ENCODE measurements at places on chromosomes 6 and 20.

DNA sequence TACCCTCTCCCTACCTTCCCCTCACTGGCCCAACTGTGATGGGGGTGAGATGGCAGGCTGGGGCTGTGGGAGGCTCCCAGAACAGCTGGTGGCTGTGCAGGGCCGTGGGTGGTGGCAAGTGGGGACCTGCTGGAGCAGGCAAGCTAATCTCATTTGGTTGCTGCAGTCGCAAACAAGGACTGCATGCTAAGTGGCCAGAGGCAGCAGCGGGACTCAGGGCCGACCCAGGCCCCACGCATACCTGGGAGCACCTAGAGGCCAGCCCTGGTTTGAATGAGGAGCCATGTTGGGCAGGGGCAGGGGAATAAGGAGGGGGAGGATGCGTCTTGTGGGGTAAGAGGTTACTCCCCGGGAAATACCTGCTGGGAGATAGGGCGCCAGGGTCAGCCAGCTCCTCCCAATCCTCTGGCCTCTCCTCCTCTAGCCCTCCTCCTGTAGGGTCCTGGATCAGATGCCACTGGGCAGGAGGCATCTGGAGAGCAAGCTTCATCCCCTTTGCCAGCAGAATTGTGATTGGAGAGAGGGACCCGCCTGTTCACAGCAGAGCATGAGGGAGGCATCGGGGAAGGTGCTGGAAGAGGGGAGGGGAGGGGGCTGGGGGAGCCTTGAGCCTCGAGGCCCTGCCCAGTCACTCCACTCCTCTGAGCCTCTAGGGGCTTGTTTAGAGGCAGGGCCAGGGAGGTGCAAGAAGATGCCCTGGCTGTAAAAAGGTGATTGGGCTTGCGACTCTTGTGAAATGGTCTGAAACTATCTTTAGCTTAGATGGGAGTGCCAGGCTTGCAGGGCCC is 24.3 kb upstream of the CDH22 start:
- DNase-seq: no peak

- no peak for DNase-seq
Measured at GRCh38 chr20:3606021-3606420, 57.2 kb downstream of the GFRA4 start.

DNA sequence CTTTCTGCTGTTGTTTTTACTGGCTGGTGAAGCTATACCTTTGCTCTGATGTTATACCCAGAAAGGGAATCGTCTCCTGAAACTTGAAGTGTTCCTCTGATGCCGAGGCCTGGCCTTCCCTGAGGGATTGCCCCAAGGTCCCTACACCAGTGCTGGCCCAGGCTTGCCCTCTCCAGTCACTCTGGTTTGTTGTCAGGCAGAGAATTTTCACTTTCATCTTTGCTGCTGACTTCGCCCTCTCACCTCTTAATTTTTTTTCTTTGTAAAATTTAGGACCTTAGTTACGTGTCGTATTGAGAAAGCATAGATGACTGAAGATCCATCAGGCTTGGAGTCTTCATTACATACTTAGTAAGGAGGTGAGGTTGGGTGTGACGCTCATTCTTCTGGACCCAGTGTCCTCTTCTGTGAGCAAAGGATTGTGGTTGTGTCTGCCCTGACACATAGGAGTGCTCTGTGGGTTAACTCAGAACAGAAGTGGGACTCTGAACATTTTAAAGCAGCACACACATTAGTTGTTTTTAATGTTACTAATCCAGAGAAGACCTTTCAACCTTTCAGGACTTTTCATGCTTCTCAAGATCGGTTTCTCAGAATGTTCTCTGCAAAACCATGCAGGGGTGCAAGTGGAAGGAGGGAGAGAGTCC is 45.4 kb downstream of the TULP4 start:
- DNase-seq: no peak

DNA sequence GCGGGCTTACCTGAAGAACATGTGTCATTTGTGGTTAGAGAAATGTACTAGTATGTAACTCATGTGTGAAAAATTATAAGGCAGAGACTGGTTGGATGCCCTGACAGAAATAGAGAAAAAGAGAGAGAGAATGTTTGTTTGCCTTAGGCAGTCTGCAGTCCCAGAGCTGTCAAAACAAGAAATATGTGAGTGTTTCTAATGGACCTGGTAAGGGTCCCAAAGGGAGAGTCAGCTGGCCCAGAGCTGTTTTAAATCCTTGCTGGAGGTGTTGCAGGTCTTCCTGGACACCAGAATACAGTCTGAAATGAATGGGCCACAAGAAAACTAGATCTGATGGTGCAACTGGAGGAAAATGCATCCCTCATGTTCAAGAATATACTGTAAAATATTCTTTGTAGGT is 158.3 kb upstream of the OGFRL1 start:
- DNase-seq: no peak

DNA sequence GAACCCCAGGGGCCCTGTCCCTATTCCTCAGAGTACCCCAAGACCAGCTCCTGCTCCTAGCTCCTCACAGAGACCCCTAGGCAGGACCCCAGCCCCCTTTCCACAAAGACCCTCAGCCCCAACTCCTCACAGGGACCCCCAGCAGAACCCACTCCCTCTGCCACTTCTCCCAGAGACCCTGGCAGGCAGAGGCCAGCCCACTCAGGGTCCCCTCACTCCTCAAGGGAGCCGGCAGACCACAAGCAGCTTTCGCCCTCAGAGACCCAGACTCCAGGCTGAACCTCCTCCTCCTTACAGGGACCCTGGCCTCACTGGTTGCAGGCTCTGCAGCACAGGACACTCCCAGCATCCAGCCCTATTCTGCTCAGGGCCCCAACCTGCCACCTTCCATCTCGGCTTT is 575 bp downstream of the SLC44A4 start:
- no peak for DNase-seq

DNA sequence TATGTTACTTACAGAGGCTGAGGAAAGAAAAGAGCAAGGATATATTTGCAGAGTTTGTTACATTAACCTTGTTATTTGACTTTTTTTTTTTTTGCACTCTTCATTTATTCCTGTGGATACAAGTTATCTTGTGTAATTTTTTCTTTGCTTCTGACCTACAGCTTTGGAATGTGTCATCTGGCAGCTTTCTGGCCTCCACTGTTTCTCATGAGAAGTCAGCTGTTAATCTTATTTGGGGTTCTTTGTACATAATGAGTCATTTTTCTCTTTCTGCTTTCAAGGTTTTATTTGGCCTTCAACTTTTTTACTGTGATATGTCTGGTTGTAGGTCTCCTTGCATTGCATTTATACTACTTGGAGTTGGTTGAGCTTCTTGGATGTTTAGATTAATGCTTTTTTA is 333.4 kb downstream of the SMOC2 start:
- DNase-seq: no peak

DNA sequence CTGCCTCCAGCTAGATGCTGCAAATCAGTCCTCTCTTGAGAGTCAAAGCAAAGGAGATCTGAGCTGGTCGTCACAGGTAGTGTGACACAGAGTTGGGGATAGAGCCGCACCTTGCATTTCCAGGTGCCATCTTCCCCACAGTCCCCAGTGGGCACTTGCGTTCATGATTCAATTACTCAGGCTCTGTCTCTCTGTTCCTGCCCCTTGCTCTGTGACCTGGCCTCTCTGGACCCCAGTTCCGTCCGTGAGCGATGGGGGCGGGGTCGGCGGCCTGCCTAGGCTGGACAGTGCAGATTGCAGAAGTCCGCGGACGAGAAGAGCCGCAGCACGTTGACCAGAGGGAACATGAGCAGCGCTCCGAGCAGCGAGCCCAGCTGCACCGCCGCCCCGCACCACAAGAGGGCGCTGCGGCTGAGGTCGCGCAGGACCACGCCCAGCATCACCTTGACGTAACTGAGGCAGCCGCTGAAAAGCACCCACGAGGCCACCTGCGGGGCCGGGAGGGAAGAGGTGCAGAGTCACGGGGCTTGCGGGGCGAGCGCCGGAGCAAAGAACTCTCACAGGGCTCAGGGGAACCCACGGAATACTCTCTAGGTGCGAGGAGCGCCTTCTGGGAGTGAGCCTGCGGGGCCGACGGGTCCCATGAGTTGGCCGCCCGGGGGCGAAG is 7.4 kb downstream of the SLC52A3 start:
- DNase-seq: peak; percentile 84

DNA sequence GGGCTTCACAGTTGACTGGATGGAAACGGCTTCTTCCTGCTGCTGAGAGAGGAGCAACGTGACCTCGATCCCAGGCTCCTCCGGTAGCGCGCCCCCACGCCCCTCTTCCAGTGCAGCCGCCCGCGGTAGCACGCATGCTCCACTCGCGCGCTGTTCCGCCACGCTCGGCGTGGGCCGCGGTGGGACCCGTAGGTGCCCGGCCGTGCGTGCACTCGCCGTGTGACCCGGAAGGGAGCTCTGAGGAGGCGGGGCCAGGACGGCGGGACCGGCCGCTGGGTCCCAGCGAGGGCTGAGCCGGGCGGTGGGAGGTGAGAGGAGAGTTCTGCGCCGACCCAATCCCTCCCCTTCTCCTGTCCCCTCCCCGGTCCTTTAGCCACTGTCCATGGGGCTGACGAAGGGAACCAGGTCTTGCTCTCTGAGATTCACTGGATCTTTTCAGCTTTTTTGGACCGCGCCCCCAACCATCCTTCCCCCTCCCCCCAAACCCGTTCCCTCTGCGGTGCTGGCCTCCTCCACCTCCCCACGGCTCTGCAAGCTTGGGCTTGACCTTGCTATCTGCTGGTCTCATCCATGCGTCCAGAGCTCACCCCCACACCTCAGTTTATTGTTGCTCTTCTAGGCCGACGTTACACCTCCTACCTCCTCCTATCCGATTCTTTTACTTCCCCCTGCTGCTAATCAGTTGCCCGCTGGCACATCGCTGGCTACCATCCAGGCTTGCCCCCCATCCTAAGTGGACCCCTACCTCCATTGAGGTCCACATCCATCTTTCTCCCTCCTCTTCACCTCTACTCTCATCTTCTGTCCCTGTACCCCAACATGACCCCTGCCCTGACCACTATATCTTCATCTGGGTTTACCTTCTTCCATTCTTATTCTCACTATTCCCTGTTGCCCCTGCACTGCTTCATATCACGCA is at the start of gene CUL9:
Gene CUL9, plus strand, starts transcription at position 255 of the 919 bp plus-strand sequence. CDS start 2,115 bp downstream, outside the sequence.
- peak; percentile 84 for DNase-seq

- peak; percentile 75 for DNase-seq
Measured at GRCh38 chr20:37822141-37822601, 80.8 kb upstream of the VSTM2L start.

- peak; percentile 74 for DNase-seq
Measured at GRCh38 chr6:104118274-104118673, 741.4 kb downstream of the HACE1 start.

- no peak for DNase-seq
Measured at GRCh38 chr6:35312807-35313206, 15.2 kb downstream of the DEF6 start.

DNA sequence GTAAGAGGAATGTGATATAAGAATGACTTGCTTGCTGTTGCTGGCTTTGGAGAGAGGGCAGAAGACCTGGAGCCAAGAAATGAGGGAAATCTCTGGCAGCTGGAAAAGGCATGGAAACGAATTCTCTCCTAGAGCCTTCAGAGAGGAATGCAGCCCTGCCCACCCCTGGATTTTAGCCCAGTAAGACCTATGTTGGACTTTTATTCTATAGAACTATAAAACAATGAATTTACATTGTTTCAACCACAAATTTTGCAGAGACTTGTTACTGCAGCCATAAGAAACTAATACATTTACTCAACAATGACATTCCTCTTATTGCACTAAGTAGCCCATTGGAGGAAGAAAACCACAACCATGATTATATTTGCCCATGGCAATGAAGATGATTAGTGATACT is 39.5 kb upstream of the PREP start:
- no peak for DNase-seq

DNA sequence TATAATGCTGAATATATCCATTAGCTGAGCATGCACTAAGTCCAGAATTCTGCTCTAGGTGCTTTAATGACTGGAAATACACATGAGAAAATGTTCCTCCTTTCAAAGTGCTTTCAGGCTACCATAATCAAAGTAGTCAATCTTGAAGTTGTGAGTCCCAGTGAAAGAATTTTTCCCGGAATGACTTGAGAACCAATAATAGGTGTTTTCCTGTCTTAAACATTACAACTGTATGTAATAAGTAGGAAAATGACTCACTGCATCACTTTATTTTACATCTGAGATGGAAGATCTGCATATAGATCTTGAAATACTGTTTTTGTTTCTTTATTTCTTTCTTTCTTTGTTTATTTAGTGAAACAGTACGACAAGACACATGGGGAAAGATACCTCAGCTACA is 437.4 kb upstream of the JAG1 start:
- DNase-seq: no peak

DNA sequence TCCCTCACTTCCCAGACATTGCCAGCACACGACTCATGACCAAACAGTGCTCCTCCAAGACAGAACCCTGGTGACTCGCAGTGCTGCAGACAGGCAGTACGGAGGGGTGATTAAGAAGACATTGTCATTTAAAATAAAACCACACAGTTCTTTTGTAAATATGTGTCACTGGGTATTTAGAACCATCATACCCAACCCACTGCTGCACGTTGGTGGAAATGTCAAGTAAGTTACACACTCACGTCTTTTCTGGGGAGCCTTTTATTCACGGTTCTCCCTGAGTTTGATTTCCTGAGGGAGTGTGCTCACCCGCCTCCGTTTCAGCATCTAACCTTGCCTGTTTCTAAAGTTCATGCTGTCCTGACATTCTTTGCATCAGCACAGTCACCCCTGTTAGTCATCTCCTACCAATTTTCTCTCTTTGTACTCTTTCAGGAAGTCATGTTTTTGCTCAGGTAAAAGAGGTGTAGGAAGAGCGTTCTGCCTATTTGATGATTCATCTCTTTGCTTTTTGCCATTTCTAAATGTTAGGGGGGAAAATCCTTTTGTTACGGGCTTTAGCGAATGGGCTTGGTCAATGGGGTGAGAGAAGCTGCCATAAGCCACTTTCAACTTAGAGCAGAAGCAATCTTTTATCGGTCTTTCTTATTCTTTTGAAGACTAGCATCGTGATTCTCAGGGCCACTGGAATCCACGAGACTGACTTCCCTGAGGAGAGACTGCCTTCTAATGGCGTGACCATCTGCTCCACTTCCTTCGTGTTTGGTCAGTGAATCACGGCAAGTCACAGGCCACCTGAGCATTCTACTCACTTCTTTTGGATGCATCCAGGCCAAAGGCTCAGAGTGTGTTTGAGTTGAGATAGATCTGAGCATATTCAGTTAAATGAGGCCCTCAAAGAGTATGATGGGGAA is 512.8 kb upstream of the JARID2 start:
- DNase-seq: peak; percentile 92

GRCh38 chr20:16308754-16309153 is 264.5 kb downstream of the KIF16B start:
- peak; percentile 54 for DNase-seq

DNA sequence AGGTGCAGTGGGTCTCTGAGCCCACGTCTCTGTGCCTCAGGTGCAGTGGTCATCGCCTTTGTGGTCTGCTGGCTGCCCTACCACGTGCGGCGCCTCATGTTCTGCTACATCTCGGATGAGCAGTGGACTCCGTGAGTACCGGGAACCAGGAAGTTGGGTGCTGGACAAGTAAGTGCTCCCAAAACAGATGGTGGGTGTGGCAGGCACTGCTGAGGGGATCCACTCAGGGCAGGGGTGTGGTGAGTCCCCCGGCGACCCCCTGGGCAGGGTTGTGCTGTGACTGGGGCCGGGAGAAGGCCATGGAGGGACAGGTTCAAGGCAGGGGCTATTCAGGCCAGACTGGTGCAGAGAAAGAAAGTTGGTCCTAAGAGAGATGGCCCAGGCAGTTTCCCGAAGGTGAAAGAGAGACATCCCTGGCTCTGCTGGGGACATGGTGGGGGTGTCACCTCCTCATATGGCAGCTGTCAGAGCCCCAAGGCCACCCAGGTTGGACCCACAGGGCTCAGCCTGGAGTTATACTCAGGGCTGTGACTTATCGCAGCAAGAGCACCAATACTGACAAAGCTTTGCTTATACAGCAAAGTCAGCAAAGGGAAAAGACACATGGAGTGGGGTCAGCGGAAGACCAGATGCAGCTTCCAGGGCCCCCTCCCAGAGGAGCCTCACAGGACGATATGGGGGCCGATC is 37.9 kb upstream of the MRGBP start:
- DNase-seq: no peak

All from islet precursor cell (in vitro differentiated cells).